ENCODE measurements at places on chromosomes 5 and 9.

DNA sequence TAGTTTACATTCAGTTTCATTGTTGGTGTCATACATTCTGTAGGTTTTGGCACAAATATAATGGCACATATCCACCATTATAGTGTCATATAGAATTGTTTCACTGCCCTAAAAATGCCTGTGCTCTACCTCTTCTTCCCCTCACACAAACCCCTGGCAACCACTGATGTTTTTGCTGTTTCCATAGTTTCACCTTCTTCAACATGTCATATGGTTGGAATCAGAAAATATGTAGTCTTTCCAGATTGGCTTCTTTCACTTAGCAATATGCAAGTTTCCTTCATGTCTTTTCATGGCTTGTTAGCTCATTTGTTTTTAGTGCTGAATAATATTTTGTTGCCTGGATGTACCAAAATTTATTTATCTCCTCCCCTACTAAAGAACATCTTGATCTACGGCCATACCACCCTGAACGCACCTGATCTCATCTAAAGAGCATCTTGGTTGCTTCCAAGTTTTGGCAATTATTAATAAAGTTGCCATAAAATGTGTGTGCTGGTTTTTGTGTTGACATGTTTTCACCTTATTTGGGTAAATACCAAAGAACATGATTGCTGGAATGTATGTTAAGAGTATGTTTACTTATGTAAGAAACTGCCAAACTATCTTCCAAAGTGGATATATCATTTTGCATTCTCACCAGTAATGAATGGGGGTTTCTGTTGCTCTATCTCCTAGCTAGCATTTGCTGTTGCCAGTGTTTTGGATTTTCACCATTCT lies 17.0 kb upstream of the CDK20 start:
- DNase-seq = no peak

DNA sequence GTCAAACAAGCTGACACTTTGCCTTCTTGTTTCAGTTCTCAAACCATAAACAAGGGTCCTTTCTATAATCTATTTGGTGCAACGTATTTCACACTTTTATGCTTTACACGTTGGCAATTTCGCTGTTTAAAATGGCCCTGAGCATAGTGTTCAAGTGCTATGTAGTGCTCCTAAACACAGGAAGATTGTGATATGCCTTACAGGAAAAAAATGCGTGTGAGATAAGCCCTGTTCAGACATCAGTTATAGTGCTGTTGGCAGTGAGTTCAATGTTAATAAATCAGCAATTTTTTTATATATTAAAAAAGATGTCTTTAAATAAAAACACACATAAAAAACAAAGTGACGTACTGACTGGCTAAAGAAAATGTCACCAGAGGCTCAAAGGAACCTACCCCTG lies 23.9 kb downstream of the CLINT1 start:
- no peak for DNase-seq

- DNase-seq = no peak
These were observed 1.6 kb upstream of the ZNF608 start for GRCh38 chr5:124747791-124748686.

DNA sequence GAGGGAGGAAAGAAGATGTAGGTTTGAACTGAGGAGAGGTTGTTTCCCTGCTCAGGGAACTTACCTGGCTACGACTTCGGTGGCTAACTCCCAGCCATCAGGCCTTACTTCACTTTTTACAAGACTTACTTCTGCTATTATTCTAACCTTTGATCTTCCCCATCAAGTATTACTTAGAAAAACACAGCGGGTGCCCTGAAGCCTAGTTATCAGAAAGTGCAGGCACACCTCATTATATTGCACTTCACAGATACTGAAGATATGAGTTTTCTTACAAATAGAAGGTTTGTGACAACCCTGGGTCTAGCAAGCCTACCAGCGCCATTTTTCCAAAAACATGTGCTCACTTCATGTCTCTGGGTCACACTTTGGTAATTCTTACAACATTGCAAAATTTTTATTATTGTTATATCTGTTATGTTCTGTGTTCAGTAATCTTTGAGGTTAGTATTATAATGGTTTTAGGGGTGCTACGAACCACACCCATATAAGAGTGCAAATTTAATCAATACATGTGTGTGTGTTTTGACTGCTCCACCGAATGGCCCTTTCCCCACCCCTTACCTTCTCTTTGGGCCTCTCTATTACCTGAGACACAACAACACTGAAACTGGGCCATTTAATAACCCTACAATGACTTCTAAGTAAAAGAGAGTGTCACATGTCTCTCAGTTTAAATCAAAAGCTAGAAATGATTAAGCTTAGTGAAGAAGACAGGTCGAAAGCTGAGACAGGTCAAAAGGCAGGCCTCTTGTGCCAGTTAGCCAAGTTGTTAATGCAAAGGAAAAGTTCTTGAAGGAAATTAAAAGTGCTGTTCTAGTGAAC lies 2102.7 kb upstream of the WWC1 start:
- no peak for DNase-seq

GRCh38 chr5:88934439-88934838 lies 51.5 kb upstream of the MEF2C start:
- no peak for DNase-seq
